ENCODE measurements at places on chromosomes 2 and 18. TPM values are rescaled to one million over a fixed set of nuclear protein-coding genes. Genes with fewer than 3 reads are reported as not detected.

Gene GAREM2
- total RNA-seq, result 2.8 TPM

Gene CLEC4F
- 1.1 TPM for total RNA-seq

Gene GPBAR1
- 0.30 TPM for total RNA-seq

Gene CYP27C1
- 3.0 TPM for total RNA-seq

Gene GPC1
- 21.9 TPM for total RNA-seq

Gene KIAA2012
- 0.13 TPM for total RNA-seq

Gene CXCR1
- not detected for total RNA-seq

Measured in A673 (cell line).